ENCODE measurements at places on chromosomes 4 and X.
A peak's percentile ranks its signal among the peaks of the same experiment; 100 is the strongest.

DNA sequence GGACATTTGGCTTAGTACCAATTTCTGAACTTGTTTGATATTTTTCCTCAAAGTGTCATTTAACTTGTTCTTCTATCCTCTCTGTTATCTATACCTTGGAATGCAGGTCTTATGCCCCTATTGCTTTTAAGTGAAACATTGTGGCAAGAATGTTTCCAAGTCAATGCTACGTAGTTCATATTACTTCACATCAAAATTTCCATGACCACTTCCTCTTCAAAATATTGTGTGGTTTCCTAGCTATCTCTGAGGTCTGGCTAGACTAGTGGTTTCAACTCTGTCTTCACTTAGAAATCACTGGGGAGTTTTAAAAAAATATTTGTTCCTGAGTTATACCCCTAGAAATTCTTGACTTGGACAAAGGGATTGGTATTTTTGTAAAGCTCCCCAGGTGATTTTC is 20.2 kb upstream of the RASGEF1B start:
- peak; percentile 84 for DNase-seq

DNA sequence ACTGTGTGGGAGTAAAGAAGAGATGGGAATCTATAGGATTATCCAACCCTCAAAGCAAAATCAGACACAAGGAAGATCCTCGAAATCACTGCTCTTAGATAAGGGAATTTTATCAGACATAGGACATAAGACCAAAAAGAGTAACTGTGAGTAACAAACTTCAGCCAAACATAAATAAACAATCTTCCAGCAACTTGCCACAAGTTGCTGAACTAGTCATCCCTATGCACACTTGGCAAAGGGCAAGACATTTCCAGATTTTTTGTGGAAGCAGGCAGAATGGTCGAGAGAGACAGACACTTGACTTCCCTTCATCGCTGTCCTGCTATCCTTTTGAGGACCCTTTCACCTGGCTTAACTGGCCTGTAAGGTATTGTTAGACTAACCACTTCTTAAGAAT is 89.6 kb downstream of the KCNIP4 start:
- no peak for DNase-seq

DNA sequence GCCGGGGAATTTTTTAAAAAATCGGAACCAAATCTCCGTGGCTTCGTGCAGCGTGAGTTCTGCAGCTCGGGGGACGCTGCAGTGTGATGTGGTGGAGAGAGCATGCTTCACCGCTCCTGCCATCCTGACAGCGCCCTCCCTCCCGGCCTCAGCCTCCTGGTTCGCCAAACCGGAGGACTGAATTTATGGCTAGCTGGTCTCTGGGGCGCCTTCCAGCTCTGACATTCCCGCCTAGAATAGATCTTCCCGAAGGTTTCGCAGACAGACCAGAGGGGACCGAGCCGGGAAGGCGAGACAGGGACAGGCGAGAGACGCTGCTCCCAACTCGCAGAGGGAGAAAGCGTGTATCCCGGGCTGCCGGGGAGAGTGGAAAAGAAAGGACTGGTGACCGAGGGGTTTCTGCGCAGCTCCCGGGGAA is 25.9 kb downstream of the HOPX start:
- DNase-seq = no peak

DNA sequence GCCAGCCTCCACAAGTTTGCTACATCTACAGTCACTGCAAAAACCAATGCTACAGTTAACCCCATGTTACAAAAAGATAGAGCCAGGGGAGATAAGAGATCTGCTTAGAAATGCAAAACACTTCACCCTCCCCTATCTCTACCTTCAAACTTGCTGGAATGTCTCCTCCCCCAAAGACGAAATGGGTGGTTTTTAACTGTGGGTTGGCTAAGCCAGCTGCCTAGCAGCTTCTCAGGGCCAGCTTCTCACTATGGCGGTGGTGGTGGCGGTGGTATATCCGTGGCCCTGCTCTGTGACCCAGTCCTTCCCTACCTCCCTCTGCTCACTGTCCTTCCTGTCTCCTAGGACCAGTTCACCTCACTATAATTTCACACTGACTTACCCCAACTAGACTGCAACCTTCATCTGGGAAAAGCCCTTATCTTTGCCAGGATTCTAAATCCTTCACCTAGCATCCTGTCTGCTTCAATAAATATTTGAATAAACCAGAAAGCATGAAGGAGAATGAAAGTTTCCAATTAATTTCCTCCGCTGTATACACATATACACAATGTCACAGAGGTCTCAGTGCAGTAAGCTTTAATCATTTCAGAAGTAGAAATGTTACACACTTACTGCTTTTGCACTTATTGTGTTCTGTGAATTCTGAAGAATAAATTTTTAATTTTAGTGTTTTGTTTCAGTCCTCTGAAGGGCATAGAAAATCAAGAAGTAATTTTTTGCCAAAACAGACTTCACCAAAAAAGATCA is 46.3 kb downstream of the SH3KBP1 start:
- peak; percentile 65 for DNase-seq

GRCh38 chrX:153530411-153531129 is 13.1 kb downstream of the ATP2B3 start:
- DNase-seq = no peak

DNA sequence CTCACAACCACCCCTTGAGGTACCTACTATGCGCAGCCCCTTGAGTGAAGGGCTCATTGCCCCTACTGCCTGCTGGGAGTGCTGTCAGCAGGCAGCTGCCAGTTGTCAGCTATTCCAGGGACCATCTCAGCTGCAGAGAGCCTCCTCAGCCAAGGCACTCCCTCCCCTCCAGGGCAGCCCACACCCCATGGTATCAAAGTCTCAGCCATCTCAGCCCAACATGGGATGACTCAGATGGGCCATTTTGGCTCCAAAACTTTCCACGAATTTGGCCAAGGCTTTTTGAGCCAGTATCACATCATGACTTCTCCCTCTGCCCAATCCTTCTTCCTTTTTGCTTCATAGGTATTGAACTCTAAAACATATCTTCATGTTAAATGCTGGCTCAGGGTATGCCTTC is 61.4 kb upstream of the MAP3K15 start:
- no peak for DNase-seq
